Activated T-cell treated with anti-CD3 and anti-CD28 coated beads, Interleukin-2, amount 50 U/mL, for 1 hour (primary cell): ENCODE measurements at places on chromosomes 11 and 22.

GRCh38 chr11:96194581-96195374 is 148.2 kb downstream of the MAML2 start:
- no peak for DNase-seq

- no peak for DNase-seq
Observed at GRCh38 chr22:50606165-50606945, 5.8 kb downstream of the MAPK8IP2 start.

DNA sequence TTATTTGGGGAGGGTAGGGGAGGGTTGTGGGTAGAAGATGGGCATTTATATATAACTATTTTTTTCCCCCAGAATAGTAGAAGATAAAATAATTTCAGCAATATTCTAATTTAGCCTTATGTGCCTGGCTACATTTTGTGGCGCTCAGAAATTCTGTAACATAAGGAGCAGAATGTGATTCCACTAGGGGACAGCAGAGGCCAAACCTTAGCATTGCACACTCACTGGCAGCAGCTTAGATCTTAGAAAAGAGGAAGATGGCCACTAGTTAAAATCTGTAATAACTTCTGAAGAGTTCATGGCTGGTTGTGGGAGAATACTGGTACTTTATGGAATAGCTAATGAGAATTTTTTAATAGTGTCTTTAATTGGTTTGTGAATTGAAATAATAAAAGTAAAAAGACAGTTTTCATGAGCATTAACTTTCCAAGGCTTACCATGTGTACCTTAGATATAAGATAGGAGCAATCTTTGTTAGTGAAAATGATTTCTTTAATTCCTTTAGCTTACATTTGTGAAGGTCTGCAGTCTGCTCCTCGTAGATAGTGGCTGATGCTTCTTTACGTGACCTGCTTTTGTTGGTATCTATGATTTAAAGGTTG is 33.1 kb downstream of the DDX10 start:
- DNase-seq = no peak

DNA sequence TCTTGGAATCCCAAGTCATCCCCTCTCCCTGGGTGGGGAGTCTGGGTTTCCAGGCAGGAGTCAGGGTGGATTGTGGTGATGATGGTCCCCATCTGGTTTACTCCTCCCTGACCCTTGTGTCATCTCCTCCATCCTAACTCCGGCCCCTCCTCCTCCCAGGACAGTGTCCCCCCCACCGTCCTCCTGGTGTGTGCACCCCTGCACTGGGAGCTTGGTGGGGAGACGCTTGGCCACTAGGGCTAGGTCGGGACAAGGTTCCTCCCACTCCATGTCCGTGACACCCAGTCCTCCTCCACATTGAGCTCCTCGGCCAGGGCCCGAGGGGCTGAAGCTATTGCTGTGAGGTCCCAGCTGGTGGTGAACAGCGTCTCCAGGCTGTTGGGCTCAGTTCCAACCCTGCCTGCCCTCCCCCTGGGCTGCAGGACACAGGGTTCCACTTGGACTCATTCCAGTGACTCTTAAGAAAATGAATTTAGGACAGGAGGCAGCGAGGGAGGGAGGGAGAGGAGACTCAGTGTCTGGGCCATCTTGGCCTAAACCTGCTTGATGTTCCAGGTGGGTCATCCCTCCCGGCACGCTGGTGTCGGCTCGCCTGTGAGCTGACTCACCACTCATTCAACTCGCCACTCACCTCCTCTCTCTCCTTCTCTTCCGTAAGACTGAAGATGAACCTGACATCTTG is 433.2 kb downstream of the TBC1D22A start:
- DNase-seq = peak; percentile 2

DNA sequence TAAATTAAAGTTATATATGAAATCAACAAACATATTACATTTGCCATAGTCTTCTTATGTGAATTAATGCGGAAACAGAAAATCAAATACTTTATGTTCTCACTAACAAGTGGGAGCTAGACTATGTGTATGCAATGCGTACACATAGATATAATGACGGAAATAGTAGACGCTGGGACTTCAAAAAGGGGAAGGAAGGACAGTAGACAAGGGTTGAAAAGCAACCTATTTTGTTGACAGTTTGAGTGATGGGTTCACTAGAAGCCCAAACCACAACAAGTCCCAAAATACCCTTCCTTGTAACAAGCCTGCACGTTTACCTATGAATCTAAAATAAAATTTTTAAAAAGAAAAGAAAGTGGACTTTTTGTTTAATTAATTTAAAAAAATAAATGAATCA is 430.8 kb upstream of the CNTN5 start:
- no peak for DNase-seq
